ENCODE measurements at places on chromosomes 11 and 22. TPM values are rescaled to one million over a fixed set of nuclear protein-coding genes. Genes with fewer than 3 reads are reported as not detected.

The OR6X1 gene
- total RNA-seq = not detected

The CEP164 gene
- total RNA-seq = 7.8 TPM

DNA sequence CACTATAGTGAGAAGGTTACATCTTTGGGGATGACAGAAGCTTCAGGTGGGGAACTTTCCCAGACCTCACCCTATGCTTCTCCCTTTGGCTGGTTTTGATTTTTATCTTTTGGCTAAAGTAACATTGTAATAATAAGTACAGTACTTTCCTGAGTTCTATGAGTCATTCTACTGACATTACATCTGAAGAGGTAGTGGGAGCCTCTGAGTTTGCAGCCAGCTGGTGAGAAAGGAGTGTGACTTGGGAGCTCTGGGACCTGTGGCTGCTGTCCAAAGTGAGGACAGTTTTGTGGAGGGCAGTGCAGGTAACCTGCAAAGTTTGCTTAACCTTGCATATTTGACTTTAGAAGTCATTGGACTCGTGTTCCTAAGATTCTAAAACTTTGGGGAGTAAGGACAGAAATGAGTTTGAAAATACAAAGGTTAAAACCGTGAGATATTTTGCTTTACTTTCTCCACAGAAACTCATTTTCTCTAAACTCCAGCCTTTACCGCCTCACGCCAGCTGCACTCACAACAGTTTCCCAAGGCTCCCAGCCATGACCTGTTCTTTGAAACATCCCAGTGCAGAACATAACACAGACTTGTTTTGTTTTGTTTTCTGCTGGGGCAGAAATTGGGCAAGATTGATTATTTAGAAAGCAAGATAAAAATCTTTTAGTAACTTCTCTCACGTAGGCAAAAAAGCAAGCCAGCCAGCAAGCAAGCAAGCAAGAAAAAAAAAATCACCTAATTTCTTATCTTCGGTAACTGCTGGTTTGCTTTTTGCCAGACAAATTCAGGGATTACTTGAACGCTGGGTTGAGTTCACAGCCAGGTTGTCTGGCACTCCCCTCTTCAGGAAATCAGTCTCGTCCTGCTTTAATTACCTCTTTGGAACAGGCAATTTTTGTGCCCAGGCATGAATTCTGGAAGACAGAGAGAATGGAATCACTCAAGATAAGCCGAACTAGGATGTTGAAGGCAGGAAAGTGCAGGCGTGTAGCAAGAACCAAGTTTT is 478.3 kb upstream of the ISX start:
- DNase-seq = peak; percentile 37

DNA sequence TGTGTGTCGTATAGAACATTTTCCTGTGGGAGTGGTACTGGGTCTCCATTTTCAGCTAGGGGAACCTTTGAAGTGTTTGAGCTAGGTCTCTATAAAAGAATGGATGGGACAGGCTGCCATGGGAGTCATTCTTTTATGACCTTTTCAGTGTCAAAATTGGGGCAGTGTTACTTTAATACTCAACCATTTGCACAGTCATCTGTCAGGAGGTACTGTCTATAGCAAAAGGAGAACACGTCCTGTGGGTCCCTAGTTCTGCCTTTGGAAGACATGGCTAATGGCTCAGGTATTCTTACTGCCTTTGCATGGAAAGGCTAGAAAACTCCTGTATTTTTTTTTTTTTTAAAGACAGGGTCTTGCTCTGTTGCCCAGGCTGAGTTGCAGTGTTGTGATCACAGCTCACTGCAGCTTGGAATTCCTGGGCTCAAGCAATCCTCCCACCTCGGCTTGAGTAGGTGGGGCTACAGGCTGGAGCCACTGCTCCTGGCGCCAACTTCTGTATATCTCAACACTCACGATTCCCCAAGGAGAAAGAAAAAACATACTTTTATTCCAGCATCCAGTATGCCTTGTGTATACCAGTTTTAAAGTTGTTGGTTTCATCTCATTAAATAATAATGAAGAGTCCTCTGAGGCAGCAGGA is 2.1 kb upstream of the ATF4 start:
- no peak for DNase-seq
